ENCODE measurements at places on chromosomes 5 and 9.

GRCh38 chr9:68446836-68447235 lies 90.4 kb downstream of the PGM5 start:
- no peak for DNase-seq

DNA sequence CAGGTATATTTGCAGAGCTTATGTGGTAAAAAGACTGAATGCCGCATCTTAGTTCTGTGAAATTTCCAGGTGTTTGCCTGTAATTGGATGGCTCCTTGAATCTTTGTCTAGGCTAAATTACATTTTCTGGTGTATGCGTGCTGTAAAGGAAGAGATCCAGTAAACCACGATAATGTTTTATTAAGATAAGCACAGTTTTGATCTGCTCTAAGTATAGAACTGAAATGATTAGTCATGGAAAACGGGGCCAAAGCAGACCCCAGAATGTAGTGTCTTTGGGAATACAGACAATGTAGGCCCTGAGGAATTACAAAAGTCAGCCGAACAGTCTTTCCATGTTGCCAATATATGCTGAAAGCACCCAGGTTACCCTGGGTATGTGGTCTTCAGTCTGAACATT lies 257.3 kb downstream of the FANCC start:
- DNase-seq, result no peak

DNA sequence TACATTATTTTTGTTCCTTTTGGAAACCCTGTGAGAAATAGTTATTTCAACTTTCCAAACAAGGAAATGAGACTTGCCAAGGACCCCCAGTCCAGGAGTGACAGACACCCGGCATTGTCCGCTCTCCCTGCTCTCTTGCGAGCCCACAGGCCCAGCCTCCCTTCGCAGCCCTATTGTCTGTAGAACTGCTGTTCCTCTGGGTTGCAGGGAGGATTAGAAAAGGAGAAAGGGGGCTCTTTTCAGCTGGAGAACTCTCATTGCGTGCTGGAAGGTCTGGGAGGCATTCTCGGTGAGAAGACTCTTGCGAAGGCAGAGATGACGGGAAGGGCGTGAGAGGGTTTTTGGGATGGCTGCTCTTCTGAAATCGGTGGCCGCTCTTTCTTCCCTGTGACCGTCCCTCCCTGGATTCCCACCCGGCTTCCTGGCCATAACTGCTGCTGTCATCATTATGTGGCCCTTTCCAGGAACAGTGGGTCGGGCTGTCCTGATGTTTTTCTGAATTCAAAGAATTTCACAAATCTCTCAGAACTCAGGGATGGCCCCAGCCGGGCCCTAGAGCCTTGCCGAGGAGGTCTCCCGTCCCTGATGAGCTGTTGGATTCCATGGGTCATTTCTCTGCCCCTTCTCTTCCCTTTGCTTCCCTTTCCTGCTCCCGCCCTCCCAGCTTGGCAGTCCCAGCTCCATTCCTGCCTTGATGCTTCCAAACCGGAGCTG lies 29.8 kb downstream of the STC2 start:
- DNase-seq, result no peak

DNA sequence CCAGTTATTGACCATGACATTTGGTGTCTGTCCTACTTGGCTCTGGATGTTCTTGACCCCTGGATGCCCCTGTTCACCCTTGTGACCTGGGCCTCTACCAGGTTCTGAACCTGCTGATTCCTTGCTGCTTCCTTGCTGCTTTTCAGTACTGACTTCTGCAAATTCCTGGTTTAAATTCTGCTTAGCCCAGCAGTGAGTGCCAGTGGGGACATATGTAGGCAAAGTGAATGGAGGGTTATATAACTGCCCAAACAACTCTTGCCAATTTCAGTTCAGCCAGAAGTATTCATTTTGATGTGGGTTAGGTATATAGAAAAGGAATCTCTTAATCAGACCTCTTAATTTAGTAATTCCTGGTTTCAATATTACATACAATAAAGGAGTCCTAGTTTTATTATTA lies 220.6 kb downstream of the TAF11L14 start:
- no peak for DNase-seq

GRCh38 chr9:92242260-92243136 lies 51.0 kb downstream of the IARS1 start:
- no peak for DNase-seq

DNA sequence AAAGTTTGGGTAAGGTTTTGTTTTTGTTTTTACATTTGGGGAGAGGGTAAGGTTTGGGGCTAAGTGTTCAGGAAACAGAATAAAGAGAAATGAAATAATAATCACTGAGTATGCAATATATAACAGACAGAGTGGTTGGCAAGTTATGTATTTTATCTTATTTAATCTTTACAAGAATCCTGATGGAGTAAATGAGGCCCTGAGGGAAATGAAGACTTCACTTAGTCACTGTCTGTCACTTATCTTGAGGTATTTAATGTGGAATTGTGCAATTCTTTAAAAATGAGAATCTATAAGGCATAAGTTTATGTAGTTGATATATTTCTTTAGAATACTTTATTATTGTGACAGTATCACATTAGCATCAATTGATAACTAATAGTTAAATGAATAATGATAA lies 48.1 kb downstream of the TEK start:
- DNase-seq, result no peak

DNA sequence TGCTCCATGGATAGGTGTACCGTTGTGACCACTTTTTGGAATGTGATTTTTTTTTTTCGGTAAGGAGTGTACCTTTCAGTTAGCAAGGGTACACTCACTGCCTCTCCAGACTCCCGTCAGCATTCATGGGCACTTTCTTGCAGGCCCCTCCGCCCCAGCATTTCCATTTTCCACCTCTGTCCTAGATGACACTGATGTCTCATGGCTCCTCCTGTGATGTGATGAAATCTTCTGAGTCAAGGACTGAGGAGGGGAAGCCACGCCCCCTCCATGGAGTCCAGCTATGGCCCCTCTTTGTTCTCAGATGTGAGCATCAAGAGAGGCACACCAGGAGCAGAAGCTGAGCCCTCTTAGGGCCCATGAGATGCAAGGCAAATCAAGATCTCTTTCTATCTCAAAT lies 61.8 kb downstream of the CTSL start:
- no peak for DNase-seq

DNA sequence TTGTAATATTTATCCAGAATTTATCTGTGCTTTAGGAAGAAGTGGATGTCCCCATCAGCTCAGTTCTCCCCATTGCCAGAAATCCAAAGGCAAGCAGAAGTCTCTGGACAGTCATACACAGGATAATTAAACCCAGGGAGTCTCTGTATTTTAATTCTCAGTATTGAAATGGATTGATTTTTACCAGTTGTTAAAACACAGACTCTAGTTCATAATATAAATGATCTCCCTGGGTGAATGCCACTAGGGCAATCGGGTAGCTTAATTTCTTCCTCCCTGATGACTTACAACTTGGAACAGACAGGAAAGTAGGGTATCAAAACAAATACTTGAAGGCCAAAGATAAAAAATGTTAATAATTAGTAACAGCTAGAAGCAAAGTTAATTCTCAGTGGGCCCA lies 66.5 kb upstream of the DAP start:
- DNase-seq, result no peak

Measured in GM18507 (cell line).